ENCODE measurements at places on chromosomes 11 and 22.

- DNase-seq: peak; percentile 77
These were observed 92.3 kb upstream of the SEPTIN5 start for GRCh38 chr22:19622061-19622441.

- DNase-seq: no peak
These were observed 187.8 kb downstream of the SNX19 start for GRCh38 chr11:130728185-130729180.

DNA sequence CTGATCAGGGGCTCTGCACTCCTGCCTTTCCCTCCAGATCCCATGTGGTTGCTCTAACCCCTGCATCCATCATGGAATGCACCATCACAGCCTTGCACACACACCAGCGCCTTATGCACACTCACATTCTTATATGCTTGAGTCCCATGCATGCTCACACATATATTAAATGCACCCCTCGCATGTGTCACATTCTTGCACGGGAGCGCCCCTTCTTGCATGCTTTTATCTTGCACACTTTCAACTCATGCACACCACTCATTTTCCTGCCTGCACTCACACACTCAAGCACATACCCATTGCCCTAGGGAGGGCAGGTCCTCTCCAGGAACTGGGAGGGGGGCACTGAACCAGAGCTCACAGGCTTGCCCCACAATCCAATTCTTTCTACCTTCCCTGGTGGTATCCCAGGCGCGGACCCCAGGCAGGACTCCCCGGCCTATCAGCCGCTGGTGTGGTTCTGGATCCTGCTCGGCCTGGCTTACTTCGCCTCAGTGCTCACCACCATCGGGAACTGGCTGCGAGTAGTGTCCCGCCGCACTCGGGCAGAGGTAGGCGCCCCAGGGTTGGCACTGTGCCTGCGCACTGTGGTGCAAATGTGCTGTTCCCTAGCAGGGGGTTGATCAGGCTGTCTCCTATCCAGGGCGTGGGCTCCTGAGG is 2.3 kb upstream of the CATSPERZ start:
- peak; percentile 95 for DNase-seq

- DNase-seq: peak; percentile 38
These were observed 536 bp downstream of the YWHAH start for GRCh38 chr22:31944700-31945442.

GRCh38 chr11:93236741-93237675 is 39.2 kb upstream of the SLC36A4 start:
- DNase-seq: peak; percentile 35

DNA sequence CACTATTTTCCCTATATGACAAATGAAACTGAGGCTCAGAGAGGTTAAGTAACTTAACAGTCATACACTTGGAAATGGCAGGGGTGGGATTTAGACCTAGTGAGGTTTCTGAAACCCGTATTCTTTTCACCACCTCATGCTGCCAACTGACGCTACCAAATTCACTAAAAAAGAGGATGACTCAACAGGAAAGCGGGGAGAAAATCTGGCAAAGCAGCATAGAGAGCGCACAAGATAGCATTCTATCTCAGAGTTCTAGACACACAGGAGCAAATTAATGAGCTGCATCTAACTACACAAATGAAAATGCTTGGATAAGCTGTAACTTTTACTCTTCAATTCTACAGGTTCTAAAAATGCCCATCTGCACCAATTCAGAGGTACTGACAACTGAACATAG is 136.4 kb downstream of the RBFOX2 start:
- peak; percentile 27 for DNase-seq

DNA sequence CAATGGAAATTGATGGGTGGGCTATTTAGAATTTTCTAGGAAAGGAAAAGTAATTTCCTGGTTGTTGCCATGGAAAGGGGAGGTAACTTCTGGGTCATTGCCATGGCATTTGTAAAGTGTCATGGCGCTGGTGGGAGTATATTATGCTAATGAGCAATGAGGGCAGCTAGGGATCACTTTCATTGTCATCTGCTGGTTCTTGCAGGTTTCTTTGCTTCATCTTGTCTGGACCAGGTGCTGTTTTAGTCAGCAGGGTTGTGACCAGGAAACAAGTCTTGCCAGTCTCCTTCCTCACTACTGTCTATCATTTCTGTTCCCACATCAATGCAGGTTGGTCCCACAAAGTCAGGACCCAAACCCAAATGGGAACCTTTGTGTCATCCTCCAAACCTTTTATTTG is 237.6 kb upstream of the C11orf87 start:
- no peak for DNase-seq

- peak; percentile 96 for DNase-seq
These were observed 29.1 kb upstream of the COMT start for GRCh38 chr22:19912271-19912999.

GRCh38 chr11:78420255-78420764 is 2.7 kb upstream of the GAB2 start:
- peak; percentile 92 for DNase-seq

DNA sequence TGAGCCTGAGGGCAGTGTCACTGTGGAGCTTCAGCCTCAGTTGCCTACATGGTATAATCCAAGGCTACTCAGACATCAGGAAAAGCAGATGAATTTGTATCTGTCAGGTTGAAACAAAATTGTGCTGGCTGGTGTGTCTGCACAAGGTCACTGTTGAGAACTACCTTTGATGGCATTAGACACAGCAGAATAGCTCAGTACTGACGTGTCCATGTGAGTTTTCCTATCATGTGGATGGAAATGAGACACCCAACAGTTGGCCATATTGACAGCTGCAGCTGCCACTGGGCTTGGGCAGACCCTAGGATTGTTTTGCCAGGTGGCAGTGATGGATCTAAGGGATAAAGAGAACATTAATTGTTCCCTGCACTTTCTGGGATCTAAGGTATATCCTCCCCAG is 15.8 kb downstream of the CCDC134 start:
- no peak for DNase-seq

DNA sequence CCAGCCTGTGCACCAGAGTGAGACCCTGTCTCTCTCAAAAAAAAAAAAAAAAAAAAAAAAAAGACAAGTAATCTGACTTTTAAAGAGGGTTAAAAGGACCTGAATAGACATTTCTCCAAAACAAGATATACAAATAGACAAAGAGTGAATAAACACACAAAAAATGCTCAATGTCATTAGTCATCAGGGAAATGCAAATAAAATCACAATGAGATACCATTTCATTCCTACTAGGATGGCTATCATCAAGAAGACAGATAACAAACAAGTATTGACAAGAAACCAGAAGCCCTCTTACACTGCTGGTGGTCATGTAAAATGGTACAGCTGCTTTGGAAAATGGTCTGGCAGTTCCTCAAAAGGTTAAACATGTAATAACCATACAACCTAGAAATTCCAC is 4.1 kb downstream of the RIC3 start:
- no peak for DNase-seq

GRCh38 chr11:113729456-113729855 is 23.3 kb upstream of the TMPRSS5 start:
- no peak for DNase-seq

- no peak for DNase-seq
These were observed 33.4 kb upstream of the EIF3D start for GRCh38 chr22:36562261-36562835.

DNA sequence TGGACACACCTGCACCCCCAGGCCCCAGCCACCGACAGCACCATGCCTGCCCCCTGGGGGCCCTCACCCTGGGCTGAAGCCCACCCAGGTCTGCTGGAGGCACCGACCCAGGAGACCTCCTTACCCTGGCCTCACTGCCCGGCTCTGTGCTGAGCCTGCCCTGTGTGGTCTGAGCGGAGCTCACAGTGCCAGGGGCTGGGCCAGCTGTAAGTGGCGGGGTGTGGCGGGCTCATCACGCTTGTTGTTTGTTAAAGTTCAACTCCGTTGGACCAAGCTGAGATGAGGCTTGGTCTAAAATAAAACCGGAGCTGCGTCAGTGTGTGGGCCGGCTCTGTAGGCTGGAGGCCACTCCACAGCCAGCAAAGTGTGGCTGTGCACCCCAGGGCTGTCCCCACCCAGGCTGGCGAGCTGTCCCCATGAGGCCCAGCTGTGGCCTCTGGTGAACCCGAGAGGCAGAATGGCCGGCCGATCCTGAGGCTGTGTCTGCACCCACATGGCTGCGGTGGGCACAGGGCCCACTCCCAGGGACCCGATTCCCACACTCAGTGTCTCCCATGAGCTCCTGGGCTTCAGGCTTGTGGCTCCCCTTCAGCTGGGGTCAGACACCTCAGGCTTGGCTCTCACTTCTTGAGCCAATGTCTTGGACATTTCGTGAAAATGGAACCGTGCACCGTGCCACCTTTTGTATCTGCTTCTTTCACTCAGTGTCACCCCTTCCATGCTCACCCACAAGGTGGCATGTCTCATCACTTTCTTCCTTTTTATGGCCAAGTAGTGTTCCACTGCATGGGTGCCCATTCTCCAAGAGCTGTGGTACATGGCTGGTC is 137.9 kb downstream of the CTTN start:
- no peak for DNase-seq

- DNase-seq: no peak
These were observed 86.0 kb downstream of the PPP6R3 start for GRCh38 chr11:68546555-68546954.

GRCh38 chr11:306645-307371 is 808 bp upstream of the IFITM2 start:
- DNase-seq: no peak

DNA sequence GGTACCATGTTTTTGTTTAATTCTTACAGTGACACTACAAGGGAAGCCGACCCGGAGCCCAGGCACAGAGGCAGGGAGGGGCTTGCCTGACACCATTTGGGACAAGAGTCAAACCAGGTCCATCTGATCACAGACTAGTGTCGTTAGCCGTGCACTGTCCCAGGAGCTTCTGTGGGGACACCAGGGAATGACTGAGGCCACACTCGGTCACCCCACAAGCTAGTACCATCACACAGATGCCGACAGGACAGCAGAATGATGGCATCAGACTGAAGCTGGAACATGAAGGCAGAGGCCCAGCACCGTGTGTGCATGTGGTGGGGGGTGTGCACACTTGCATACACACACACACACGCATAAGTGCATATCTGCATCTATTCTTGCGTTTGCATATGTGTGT is 61.5 kb upstream of the NECTIN1 start:
- no peak for DNase-seq

- DNase-seq: no peak
These were observed 72.0 kb upstream of the LMO1 start for GRCh38 chr11:8335683-8336082.

Data from thyroid gland (tissue), 4 donors.